ENCODE measurements at places on chromosomes 6 and 20.

- DNase-seq: no peak
Observed at GRCh38 chr6:50278663-50279062, 228.9 kb upstream of the DEFB112 start.

- DNase-seq: no peak
Observed at GRCh38 chr20:20832715-20833114, 120.3 kb upstream of the RALGAPA2 start.

DNA sequence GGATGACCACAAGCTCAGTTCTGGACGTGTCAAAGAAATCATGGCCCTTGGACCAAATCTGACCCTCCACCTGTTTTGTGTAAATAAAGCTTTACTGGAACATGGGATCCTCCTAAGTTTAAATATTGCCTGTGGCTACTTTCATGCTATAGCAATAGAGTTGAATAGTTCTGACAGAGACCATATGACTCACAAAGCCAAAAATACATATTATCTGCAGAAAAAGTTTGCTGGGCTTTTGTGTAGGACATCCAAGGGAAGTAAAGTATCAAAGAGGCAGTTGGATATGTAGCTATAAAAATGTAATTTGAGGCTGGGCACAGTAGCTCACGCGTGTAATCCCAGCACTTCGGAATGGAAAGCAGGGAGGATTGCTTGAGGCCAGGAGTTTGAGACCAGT lies 78.9 kb downstream of the TOX2 start:
- no peak for DNase-seq

DNA sequence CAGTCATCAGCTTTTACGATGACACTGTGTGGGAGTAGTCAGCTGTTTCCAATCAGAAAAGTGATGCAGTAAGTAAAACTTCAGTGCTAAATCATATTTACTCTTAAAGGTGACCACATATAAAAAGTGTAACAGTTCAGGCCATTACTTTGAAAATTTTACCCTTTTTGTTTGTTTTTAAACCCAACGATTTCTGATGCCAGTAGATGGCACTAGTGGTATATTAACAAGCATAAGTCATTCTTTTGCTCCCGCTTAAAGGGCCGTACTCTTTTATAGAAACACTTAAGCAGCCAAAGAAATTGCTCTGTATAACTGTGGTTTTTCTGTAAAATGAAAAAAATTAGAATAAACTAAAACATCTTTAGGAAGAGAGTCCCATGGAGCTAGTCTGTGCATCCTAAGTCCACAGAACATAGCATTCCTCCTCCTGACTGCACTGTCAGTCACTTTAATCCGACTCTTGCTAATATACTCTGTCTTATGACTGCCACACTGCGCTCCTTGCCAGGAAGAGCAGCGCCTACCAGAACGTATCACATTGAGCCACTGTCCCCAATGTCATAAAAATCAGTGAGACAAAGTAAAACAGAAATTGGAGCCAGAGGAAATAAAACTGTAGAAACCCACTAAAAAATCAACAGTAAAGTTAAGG lies 25.0 kb downstream of the HEBP2 start:
- DNase-seq: peak; percentile 25

DNA sequence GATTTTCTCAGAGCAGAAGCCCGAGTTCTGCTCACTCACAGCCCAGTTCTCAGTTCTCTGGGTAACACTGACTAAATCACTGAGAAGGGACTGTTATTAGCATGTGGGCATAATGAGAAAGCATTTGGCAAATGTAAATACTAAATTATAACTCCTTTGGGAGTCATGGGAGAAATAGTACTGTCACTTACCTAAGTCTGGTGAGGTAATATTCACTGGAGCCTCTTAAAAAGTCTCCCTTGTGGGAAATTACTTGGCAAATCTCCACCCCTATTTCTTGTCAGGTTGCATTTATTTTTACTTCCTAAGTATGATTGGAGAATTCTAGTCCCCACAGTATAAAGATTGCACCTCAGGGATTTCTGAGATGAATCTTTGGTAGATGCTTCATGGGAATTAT lies 254.3 kb downstream of the SLC35F1 start:
- DNase-seq: no peak

DNA sequence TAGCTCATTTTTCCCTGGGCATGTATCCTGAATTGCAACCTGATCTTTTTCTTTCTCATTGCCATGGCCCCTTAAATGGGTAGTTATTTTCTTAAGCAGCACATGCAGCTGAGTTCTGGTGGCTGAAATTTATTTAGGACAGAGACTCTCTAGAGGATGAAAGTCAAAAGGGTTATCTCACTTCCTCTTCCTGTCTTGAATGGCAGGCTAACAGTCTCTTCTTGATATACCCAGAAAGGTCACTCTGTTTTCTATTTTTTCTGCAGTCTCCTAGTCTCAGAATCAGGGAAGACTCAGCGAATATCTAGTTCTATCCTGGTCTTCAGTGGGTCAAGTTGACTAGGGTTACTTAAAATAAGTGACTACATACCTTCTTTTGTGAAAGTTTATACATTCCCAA lies 243.3 kb downstream of the EPHA7 start:
- no peak for DNase-seq

GRCh38 chr20:49993301-49993751 lies 10.5 kb downstream of the SNAI1 start:
- no peak for DNase-seq

DNA sequence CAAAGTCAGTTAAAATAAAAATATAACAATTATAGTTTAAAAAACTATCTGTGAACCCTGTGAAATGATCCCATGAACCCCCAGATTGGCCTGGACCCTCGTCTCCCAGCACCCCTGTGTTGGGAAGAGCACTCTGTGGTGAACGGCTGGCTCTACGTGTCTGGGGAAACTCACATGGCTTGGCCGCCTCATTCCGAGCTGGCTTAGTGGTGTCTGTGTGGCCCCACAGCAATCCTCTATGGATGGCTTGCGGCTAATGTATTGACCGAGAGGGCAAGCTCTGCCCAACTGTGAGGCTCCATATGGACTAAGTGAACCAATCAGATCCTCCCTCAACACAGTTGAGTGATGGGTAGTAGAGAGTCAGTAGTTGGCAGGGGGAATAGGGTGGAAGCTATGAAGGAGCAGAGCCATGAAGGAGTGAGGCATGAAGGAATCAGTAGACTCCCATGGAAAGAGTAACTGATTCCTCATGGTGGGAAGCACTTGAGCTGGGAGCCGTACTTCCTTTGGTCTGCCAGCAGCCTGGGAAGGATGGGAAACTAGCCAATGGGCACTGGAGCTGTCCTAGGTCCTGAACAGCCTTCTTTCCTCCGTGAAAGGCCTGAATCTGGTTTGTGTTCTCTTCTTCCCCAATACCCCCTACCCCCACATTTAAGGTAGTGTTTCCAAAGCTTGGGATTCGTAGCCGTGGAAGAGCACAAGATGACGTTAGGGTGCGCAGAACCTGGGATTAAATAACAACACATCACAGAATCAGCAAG lies 21.6 kb upstream of the ZNF831 start:
- no peak for DNase-seq

GRCh38 chr6:5898563-5898962 lies 108.2 kb downstream of the NRN1 start:
- no peak for DNase-seq

DNA sequence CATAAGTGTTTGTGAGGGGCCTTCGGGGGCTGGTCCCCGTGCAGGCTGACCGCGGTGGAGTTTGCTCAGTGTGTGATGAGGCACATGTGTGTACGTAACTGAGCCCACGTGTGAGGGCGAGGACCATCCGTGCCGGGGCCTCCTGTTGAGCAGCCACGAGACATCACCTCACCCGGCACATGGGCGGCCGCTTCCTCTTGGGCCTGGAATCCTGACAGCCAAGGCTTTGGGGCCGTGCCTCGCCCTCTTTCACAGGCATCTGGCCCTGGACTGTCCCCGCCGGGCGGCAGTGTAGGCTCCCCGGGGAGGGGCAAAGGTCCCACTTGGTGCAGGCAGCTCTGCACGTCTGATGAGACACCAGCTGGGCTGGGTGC lies 202.3 kb downstream of the DLL1 start:
- DNase-seq: no peak

DNA sequence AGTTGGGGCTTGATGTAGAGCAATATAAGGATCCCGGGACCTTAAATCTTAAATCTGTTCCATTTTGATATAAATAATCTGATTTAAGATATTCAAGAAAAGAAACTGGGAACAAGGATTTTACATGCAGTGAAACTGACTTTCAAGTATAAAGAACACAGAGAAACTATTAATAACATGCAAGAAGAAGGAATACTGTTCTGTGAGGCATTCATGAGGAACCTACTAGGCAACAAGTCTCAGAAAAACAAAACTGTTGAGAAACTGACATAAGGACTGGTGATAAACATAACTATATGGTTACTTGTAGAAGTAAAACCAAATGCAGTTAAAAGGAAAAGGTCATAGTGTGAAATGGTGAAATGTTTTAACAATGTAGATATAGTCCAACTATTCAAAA lies 15.8 kb downstream of the HDDC2 start:
- no peak for DNase-seq

- DNase-seq: no peak
Observed at GRCh38 chr20:33551778-33552177, 61.9 kb downstream of the CBFA2T2 start.

GRCh38 chr6:129105793-129106192 lies 222.9 kb downstream of the LAMA2 start:
- no peak for DNase-seq

GRCh38 chr6:141464490-141464889 lies 668.2 kb upstream of the GJE1 start:
- DNase-seq: peak; percentile 44

DNA sequence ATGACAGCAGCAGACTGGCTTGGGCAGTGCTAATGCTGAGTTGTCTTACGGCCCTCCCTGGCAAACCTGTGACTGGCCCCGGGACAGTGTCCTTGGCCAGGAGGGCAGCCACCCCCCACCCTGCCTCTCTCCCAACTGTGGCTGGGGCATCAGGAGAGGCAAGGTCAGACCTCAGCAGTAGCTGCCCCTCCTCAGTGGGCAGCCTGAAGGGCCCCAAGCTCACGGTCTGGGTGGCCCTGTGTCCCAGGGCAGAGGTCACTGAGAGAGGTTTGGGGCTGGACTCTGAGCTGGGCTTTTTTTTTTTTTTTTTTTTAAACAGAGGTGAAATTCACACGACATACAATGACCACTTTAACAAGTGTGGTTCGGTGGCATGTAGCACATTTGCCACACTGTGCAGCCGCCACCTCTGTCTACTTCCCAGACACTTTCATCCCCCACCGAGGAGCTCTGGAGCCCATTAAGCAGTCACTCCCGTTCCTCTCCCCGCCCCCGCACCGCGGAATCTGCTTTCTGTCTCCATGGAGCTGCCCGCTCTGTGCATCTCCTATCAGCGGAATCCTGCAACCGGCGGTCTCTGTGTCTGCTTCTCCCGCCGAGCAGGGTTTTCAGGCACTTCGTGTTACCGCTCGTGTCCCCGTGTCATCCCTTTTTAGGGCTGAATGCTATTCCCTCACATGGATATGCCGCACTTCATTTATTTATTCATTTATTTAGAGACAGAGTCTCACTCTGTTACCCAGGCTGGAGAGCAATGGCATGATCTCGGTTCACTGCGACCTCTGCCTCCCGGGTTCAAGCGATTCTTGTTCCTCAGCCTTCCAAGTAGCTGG lies 67.9 kb upstream of the GATA5 start:
- no peak for DNase-seq

GRCh38 chr20:3222635-3223600 lies 13.6 kb downstream of the ITPA start:
- peak; percentile 69 for DNase-seq

GRCh38 chr6:28585335-28585734 lies 59.7 kb downstream of the GPX5 start:
- no peak for DNase-seq

DNA sequence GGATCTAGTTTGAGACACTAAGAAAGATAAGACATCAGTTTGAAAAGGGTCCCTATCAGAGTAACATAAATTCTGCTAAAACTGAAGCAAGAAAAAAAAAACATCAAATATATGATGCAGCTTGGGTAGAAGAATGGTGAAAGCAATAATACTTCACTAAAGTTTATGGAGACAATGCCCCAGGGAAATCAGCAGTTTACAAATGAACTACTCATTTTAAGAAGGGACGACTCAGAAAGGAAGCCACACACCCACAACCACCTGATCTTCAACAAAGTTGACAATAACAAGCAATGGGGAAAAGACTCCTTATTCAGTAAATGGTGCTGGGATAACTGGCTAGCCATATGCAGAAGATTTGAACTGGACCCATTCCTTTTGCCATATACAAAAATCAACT lies 143.5 kb downstream of the TPBG start:
- peak; percentile 23 for DNase-seq

- DNase-seq: no peak
Observed at GRCh38 chr20:35196313-35196712, 24.4 kb downstream of the PROCR start.

GRCh38 chr20:4366076-4366475 lies 350.7 kb upstream of the RNF24 start:
- no peak for DNase-seq

DNA sequence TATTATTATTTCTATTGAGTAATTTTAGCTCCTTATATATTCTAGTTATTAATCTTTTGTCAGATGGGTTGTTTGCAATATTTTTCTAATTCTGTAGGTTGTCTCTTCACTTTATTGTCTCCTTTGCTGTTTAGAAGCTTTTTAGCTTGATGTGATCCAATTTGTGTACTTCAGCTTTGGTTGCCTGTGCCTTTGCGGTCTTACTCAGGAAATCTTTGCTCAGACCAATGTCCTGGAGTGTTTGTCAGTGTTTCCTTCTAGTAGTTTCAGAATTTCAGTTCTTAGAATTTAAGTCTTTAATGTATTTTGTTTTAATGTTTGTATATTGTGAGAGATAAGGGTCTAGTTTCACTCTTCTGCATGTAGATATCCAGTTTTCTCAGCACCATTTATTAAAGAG lies 916.0 kb upstream of the EYS start:
- no peak for DNase-seq

DNA sequence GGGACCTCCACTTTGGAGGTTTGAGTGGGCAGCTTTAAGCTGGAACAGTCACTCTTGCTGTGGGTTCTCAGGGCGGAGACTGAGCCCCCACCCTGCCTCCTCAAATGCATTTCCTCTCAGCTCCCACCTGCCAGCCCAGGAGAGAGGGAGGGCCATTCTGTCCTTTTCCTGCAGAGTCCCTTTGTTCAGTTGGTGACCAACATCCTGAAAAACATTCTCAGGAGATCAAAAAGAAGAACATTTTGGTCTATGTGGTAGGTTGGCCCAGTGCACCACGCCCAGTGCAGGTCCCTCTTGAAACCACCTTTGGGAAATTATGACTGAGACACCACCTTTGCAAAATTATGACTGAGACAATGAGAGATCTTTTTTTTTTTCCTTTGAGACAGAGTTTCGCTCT lies 13.4 kb downstream of the SLC52A3 start:
- no peak for DNase-seq

GRCh38 chr20:12849225-12849910 lies 159.4 kb upstream of the SPTLC3 start:
- DNase-seq: no peak

- no peak for DNase-seq
Observed at GRCh38 chr6:30779850-30780641, 35.7 kb upstream of the IER3 start.

GRCh38 chr6:84462698-84463097 lies 235.3 kb upstream of the CEP162 start:
- no peak for DNase-seq

- DNase-seq: no peak
Observed at GRCh38 chr6:40891686-40892085, 147.3 kb downstream of the UNC5CL start.
